ENCODE measurements at places on chromosomes 3 and 15.
A peak's percentile ranks its signal among the peaks of the same experiment; 100 is the strongest.

DNA sequence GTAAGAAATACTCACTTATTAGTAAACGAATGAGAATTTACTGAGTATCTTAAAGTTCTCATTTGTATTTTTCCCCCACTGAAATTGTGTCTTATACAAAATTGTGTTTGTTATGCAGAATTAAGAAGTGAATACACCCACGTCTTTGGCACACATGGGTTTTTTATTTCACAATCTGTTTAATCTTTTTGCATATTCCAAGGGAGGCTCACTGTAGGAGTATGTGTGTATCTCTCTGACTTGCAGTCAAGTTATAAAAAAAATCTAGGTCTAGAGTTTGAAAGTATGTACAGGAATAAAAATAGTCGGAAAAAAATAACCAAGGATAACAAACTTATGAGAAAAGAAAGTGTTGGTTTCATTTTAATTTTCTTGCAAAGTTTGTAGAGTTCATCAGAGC is 255.2 kb downstream of the PDCD6IP start:
- DNase-seq = no peak

- peak; percentile 95 for DNase-seq
Observed at GRCh38 chr3:23712656-23713559, 92.8 kb upstream of the UBE2E1 start.

- peak; percentile 42 for DNase-seq
Observed at GRCh38 chr3:159904911-159905310, 83.7 kb upstream of the IL12A start.

DNA sequence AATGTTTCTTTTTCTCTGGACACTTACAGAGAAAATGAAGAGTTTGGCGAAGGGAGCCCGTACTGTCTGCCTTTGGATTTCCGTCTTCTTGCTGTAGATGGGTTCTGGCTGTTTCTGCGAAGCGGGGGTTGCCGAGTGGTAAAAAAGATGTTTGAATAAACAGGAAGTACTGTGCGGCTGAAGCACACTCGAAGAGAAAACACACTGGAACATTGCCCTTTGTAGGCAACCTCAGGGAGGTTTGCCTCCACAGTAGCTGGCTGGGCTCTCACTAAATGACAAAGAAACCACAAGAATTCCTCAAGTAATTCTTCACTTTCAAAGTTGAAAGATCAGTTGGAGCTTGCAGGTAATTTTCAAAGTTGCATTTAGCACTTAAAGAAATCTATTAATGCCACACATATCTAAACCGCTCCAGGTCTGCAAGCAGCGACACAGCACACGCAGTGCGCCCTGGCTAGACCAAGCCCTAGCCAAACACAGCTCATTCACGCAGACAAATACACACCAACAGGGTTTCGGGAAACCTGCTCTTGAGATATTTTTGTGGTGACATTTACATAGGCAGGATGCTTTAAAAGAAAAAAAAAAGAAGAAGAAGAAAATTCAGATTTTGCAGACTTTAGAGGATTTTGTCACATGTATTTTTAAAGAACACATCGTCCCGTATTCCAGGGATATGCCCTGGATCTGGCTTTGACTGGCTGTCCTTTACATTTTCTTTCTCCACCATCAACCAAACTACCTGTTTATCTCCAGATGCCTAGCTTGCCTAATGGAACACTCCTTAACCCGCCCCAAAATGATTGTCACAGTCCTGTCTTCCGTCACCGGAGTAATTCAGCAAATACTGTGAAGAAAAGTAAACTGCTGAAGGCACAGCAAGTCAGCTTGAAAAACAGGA is 452.8 kb downstream of the FOXP1 start:
- DNase-seq = peak; percentile 85

DNA sequence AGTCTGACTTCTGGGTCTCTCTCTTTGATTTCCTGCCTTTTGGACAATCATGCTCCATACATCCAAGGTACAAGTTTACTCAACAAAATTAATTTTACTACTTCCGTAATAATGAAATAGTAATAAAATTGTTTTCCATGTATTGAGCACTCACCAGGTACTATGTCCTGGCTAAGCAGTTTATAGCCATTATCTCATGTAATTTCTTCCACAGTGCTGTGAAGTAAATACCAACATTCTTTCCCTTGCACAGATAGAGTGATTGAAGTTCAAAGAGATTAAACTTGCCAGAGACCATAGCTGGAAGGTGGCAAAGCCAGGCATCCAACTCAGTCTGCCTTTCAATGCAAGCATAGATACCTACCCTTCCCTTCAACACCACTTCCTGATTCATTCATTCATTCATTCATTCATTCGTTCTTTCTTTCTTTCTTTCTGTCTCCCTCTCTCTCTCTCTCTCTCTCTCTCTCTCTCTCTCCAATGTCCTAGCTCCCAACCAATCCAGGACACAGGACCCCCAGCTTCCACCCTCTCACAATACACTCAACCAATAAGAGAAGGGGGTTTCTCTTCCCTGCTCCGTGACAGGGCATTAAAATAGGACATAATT is 12.4 kb downstream of the THRB start:
- no peak for DNase-seq

GRCh38 chr15:92184679-92185230 is 208.9 kb upstream of the ST8SIA2 start:
- DNase-seq = no peak

- DNase-seq = no peak
Observed at GRCh38 chr3:4750306-4750968, 228.8 kb upstream of the BHLHE40 start.

DNA sequence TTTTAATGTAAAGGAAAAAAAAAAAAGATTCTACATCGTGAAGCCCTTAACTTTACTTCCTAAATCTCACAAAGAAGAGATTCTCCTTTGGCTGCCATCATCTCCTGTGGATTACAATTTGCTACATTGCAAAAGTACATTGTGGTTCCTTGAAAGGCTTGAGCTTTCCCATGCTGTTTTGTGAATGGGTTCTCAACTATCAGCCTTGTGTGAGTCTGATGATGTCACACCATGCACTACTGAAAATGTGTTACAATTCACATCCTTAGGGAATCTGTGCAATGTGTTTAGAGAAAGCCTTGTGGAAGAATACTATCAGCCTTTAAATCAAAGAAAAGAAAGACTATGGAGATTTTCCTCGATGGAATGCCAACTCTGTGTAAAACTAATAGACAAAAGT is 510.0 kb upstream of the ALCAM start:
- DNase-seq = no peak

DNA sequence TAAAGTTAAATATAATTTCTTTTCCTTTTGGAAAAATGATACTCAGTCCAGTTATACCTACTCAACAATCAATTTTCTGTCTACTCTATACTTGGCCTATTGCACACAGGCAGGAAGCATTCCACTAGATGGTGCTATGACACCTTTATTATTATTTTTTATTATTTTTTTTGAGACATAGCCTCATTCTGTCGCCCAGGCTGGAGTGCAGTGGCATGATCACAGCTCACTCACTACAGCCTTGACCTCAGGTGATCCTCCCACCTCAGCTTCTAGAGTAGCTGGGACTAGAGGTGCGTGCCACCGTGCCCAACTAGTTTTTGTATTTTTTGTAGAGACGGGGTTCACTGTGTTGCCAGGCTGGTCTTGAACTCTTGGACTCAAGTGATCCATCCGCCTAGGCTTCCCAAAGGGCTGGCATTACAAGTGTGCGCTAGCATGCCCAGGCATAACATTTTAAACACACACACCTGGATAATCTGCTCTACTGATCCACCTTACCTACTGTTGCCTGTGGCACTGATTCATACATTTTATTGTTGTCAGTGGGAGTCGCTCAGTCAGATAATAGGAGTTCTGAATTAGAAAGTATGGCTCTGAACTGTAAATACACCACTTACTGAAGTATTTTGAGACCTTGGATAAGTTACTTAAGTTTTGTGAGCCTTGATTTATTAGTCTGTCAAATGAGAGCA is 56.2 kb downstream of the EIF3J start:
- peak; percentile 13 for DNase-seq

DNA sequence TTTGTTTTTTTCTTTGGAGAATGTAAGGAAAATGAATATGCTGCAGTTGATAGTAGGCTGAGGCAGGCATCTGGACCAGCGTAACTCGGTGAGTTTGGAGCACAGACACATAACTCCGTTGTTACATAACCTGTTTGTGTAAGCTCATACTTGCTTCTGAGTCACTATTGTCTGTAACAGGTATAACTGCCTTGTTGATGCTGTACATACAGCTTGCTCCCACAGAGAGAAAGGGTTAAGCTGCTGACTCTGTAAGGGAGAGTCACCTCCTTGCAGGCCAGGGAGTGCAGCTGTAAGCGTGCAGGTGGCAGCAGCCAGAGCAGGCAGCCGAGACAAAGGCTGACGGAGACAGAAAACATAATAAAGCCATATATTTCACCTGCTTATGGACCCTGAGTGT is 20.4 kb downstream of the RETNLB start:
- no peak for DNase-seq

GRCh38 chr3:126682009-126682408 is 22.0 kb upstream of the CHCHD6 start:
- no peak for DNase-seq

- no peak for DNase-seq
Observed at GRCh38 chr15:42401544-42402454, 42.5 kb downstream of the CAPN3 start.

- DNase-seq = no peak
Observed at GRCh38 chr3:103295974-103296570, 861.3 kb downstream of the ZPLD1 start.

DNA sequence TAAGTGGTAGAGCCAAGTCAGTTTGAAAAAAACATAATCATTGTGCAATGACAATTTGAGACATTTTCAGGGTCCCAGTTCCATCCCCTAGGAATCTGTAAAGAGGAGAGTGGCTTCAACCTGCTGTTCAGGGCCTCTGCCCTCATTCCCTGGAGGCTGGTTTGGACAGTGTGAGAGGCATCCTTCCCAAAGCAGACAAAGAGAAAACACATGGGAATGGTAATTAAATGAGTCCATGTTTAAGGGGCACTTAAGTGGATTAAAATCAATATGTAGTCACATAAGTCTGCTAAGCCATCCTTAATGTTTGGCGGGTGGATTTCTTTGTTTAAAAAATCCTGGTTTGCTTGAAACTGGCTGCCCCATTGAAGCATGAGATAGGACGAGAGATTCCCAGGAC is 146.3 kb upstream of the CTDSPL start:
- DNase-seq = no peak

DNA sequence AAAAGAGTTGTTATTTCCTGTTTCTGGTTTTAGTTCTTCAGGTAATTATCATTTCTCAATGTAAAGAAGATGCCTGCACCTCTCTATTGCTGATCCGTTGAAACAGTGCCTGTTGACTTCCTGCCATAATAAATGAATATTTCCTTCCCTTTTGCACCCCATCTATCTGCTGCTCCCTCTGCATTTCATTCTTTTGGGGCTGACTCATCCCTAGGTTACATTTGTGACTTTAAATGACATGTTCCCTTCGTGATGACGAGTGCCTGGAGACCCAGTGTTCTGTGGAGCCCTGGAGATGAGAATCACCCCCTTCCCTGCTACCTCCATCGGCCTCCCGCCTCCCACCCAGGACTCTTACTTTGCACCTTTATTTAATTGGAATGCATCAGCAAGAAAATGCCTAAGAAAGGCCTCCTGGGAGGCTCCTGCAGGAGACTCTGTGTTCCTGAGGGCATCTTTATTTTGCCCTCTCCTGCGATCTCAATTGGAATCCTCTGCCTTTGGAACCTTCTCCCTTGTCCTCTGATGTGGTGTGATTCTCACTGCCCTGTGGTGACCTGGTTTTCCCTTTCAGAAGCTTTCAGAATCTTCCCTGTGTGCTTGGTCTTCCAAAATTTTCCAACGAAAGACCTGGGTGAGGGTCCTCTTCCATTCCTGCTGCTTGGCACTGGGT is 13.7 kb downstream of the LRRK1 start:
- DNase-seq = no peak

DNA sequence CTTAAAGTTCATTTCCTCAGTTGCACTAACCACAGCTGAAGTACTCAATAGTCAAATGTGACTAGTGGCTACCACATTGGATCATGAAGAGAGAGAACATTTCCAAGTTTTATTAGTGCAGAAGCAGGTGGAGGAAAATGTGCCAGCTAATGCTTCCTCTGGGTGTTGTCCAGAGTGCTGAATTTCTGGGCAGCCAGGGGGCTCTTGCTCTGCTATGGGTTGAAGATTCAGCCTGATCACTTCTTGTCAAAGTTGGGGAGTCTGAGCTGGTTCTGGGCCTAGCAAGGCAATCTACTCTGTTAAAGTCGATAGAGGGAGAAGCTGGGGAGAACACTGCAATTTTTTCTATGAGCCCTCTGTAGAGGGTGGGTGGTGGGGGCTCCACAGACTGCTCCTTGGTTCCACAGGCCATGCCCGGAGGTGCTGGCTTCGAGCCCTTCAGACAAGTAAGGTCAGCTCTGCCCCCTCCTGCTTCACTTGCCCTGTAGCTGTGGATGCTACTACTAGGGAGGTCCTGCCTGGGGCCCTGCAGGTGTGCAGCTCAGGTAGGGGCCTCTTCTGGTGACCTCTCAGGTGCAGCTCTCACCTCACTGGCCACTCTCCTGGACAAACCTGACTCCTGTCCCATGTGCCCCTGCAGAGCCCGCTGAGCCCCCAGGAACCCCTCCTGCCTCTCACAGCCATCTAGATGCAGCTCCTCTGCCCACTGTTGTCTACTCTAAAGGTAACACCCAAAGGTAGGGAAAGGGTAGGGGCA is 8.2 kb downstream of the ALG3 start:
- DNase-seq = peak; percentile 27

- DNase-seq = no peak
Observed at GRCh38 chr15:69435985-69436384, 16.6 kb upstream of the RPLP1 start.

DNA sequence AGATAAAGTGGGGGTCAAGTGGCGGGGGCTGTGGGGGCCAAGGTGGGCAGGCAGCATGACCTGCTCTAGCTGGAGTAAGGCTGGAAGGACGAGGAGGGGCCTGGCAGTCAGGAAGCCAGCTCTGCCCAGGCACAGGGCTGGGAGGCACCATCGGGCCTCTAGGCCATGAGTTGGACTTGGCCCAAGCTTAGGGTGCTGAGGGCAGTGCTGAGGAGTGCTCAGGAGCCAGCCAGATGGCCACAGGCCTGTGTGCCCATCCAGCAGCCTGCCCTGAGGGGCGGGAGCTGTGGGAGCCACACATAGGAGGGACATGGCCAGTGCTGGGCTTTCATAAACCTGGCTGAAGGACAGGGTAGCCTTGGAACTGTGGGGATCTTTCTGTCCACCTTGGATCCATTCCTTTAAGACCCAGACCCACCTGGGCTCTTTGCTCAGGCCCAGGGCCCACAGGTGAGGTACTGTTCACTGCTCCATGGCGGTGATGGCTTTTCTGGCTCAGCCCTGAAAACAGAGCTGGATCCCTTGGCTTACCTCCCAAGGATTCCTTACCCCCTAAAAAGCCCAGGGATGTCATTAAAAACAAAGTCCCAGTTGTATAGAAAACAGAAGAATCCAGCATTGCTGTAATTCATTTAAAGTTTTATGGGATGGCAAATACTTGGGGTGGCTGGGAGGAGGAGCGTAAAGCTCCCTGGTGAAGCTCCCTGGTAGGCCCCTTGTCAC is 137.0 kb downstream of the DNAJB8 start:
- DNase-seq = no peak

DNA sequence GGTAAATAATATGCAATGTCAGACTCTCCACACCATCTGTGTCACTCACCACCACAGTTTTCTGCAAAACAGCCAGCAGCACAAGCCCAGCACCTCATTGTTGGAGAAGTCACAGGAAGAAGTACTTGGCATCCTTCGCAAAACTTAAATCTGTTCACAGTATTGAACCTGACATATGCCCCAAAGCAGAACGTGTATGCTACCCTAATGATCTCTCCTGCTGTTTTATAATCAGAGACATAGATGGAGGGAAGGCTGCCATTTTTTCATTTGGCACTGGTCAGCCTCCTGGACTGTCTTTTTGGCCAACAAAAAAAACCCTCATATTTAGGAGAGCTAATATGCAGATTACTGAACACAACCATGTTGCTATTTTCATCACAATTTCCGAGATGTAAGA is 1272.9 kb downstream of the ROBO1 start:
- no peak for DNase-seq
